ENCODE measurements at places on chromosomes 4 and X.
A peak's percentile ranks its signal among the peaks of the same experiment; 100 is the strongest.

DNA sequence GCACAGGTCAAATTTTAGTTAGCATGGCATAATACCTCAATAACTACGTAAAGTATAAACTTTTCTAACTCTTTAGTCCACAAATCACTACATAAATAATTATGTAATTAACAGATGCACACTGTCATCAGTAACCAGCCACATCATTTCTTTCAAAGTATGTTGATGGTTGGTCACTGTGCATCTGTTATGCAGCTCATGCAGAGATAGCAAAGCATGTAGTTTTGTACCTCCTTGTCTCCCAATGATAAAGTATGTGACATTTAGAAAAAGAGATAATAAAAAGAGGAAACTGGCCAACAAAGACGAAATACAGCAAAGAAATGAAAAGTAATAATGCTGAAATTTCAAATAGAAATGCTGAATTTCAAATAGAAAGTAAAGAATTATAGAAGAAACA lies 2.9 kb downstream of the LAMTOR3 start:
- DNase-seq = no peak

- DNase-seq = no peak
These were observed 32.5 kb upstream of the MTMR8 start for GRCh38 chrX:64427787-64428186.

GRCh38 chr4:72951628-72952027 lies 117.9 kb downstream of the COX18 start:
- DNase-seq = no peak

DNA sequence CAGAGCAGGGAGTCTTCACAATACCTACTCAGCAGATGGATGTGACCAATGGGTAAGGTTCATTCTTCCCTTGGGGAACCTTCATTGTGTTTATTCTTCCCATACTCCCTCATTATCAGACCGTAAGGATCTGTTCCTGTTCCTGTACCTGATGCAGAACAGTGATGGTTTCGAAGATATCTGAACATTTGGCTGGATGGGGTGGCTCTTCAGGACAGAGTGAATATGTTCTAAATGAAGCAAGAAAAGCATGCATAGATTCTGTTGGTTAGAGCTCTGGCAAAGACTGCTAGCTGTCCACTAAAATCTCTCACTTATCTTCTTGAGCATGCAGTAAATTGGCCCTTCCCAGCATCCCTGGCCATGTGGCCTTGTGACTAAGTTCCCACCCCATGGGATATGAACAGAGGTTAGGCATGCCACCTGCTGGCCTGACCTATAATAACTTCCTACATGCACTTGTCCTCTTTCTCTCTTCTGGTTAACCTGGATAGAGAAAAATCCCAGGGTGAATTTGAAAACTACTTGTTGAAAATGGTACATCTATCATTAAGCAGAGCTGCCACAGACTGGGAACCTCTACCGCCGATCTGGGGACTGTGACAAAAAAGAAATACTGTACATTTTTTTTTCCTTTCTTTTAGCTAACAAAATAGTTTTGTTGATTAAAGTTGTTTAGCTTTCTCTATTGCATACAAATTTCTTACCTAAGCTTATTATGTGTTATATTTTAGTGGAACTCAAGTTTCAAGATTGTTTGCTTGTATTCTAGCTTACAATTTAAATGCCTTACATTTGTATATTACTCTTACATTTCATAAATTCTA lies 60.0 kb upstream of the BANK1 start:
- DNase-seq = peak; percentile 7
